ENCODE measurements at places on chromosomes 16 and 17.

- no peak for DNase-seq
Observed at GRCh38 chr17:6286233-6286632, 148.7 kb downstream of the AIPL1 start.

- no peak for DNase-seq
Observed at GRCh38 chr16:5979905-5980550, 882.4 kb upstream of the EEF2KMT start.

GRCh38 chr16:88347656-88348376 is 34.9 kb upstream of the ZNF469 start:
- peak; percentile 12 for DNase-seq

DNA sequence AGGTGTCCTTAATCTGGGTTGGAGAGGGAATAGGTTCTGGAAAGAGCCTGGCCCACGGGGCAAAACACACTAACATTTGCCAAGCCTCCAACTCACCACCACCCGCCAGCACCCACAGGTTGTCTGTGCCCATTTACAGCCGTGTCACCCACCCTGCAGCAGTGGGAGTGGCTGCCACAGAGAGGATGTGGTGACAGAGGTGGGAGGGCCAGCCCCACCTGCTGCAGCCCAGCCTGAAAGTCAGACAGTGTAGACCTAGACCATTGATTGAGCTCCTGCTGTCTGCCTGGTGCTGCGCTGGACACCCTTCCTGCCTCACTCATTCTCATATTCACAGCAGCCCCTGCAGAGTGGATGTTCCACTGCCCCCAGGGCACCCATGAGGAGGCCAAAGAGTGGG is 44.7 kb downstream of the IL21R start:
- peak; percentile 54 for DNase-seq

DNA sequence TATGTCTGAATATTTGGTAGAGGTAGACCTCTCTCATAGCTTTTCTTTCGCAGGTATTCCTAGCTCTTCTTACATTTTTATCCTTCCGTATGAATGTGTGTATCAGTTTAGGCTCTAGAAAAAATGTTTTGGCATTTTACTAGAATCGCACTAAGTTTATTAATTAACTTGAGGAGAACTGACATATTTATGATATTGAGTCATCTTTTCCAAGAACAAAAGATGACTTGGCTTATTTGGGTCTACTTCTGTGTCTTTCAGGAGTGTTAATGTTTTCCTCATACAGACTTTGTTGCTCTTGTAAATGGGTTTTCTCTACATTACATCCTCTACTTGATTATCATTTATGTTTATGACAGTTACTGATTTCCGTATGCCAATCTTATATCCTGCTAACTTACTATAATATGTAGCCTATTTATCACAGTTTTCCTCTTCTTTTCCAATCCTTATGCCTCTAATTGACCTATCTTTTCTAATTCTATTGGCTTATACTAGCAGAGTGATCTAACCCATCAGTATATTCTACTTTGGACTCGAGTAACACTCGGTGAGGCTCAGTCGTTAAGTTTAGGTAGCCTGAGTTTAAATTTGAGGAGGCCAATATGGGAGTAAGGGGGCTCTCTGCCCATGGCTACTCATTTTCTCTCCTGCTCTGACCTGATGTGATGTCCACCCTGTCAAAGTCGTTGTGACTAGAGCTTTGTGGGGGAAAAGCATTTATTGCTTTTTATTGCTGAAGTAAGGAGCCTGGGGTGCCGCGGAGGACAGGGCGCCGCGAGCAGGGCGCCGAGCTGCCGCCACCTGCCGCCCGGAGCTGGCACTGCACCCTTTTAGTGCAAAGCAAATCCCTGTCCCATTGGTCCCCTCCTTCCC is 20.0 kb downstream of the ST6GALNAC1 start:
- DNase-seq: peak; percentile 80

DNA sequence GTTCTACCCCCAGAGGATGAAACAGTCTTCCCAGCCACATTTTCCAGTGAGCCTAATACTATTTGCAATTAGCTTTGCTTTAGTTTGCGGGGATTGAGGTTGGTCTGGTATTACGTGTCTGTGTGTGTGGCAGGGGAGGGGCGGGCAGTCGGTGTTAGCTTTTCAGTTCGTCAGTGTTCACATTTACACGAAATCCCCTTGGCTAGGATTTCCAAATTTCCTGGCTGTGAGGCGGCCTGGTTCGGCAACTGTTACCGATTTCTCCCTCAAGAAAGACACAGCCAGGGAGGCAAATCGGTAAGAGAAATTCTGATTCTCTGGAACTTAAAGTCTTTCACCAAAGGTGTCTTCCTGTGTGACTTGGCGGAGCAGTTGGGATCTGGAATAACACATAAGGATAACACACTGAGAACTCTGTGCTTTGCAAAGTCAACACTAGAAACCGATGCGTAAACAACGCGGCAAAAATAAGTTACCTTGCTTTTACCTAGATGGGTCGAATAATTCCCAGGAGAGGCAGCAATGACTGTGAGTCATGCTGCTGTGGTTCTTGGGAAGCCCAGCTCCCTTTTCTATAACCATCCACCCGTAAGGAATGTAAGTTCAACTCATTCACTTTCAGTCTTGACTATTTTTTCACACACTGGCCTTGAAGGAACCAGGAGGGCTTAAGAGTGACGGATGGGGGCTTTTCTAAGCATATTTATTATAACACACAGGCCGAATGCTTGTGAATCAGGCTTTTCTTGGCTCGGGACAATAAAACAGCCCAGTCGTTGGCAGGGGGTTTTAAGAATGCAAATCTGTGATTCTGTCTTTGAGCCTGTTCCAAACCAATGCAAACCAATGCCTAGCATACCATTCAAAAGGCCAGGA is 24.2 kb downstream of the GPRC5B start:
- no peak for DNase-seq

GRCh38 chr17:16478649-16479048 is 13.3 kb downstream of the LRRC75A start:
- DNase-seq: no peak

DNA sequence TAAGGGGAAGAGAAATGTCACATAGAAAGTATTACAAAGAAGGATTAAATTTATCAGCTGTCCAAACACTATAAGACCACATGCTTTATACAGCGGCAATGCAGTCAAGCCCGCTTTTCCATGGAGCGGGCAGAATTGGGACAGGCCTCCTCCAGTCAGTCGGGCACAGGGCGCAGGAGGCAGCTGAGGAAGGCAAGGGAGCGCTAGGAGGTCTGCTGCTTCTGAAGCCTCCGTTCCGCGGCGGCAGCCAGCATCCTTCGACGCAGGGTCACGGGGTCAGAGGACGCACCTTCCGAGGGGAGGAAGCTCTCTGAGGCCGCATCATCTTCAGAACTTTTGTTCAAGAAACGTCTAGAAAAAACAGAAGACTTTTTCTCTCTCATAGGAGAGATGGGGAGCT is 62.6 kb downstream of the AMFR start:
- DNase-seq: no peak

GRCh38 chr16:28092721-28093384 is 29.3 kb upstream of the GSG1L start:
- DNase-seq: no peak

DNA sequence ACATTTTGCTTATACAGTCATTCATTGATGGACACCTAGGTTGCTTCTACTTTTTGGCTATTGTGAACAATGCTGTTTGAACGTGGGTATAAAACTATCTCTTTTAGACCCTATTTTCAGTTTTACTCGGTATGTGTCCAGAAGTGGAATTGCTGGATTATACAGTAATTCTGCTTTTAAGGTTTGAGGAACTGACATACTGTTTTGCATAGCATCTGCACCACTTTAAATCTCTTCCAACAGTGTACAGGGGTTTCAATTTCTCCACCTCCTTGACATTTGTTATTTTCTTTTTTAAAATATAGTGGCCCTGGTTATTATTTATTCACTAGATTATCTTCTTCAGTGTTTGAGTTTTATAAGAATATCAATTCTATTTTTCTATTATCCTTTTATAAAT is 116.9 kb downstream of the USP22 start:
- no peak for DNase-seq

DNA sequence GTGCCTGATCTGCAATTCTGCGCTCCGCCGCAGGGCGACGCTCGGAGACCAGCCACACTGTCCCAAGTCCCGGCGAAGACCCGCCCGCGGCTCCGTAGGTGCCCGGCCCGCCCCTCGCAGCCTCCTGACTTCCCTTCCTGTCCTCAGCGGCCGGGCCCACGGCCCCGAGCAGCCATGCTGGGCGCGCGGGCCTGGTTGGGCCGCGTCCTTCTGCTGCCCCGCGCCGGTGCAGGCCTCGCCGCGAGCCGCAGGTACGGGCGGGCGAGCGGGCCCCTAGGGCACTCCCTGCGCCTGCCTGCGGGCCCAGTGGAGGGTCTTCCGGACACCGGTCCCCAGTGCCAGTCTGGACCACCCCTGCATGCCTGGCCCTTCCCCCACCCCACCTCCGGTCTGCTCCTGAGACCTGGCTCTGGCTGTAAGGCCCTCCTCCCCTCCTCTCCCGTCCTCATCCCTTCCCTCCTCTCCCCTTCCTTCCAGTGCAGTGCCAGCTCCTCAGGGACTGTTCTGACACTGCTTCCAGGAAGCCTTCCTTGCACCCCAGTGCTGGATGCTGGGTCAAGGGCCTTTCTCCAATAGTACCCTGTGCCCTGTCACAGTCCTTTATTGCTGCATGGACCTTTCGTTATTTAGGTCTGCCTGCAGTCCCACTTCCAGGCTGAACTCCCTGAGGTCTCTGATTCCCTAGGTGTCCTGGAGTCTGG is at the start of gene SPATA20:
SPATA20 (plus strand) TSS at position 140 of the 701 bp plus-strand sequence; CDS start at position 175, 35 bp downstream.
- peak; percentile 88 for DNase-seq

DNA sequence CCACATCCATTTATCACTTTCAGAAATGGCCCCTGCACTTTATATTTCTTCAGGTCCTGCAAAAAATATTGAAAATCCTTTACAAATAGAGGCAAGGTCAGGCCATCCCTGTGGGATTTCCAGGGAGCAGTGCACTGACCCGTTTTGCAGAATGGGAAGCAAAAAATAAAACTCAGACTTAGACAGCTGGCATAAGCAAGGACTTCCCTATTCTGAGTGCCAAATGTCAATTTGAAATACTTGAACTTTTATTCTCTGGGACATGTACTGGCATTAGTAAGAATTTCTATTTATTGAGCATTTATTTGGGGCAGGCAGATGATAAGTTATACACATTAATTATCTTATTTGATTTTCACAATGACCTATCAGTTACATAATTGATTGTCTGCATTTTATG is 32.4 kb downstream of the PRKCB start:
- DNase-seq: no peak

- DNase-seq: no peak
Observed at GRCh38 chr17:46782250-46782953, 36.1 kb downstream of the WNT3 start.

DNA sequence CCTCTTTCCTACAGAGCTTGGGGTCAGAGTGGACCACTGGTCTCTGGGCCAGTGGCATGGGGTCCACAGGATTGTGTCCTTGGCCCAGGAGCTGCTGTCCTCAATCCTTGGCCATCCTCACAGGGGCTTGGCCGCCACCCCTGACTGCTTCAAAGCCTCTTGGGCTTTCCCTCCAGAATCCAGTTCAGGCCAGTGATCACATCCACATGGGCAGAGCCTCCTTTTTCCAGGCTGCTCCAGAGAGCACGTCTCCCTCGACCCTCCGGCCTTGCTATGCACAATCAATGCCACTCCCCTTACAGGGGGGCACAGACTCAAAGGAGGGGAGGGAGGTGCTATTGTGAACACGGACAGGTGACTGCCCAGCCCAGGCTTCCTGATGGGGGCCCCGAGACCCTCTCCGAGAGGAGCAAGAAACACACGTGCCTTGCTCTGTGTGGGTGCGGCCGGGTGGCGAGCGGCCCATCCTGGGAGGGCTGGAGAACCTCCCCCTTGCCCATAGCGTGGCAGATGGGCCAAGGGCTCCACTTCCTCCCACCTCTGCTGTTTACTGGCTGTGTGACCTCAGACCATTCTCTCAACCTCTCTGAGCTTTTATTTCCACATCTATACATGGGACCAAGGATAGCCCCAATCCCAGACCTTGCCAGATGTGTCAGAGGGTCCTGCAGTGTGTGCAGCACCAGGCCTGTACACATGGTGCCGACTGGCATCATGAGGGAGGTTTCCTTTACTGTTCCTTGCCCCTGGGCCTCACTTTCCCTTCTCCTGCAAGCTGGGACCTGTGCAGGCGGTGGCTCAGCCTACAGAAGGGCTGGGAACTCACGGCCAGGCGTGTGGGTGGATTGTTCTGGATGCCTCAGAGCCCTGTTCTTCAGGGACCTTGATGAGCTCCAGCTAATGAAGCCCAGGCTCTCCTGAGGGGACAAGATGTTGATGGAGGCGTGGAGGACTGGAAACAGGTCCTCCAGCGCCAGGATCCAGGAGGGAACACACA is 229.0 kb upstream of the GSE1 start:
- DNase-seq: no peak

DNA sequence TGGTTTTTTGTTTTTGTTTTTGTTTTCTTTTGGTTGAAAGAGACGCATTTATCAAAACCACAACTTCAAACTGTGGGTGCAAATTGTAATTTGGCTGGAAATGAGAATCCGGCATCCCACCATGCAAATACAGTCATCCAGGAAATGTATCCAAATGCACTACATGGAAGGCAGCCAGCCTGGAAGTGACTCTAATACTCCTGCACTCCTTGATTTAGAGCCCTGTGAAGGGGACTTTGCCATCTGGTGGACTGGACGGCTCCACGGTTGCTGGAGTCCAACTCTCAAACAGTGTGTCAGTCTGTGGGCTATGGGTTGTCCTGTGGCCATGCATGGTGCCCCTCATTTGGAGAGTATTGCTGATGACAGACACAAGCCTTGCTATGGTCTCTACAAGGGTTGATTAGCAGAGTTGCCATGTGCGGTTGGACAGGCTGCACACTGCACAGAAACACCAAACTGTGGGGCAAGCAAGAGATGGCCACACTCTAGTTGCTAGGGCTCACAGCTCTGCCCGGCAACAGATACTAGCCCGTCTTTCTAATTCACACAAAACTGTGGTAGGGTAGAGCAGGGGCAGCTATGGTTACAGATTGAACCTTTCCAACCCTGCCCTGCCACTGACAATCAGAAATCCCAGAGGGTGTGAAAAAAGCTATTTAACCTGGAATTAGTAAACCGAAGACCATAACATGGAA is 62.4 kb downstream of the VAT1L start:
- no peak for DNase-seq

GRCh38 chr16:22625967-22626366 is 115.3 kb downstream of the NPIPB5 start:
- DNase-seq: no peak

- DNase-seq: no peak
Observed at GRCh38 chr17:65518256-65518655, 43.2 kb downstream of the AXIN2 start.

- DNase-seq: no peak
Observed at GRCh38 chr17:42894283-42895184, 6.1 kb upstream of the G6PC1 start.

DNA sequence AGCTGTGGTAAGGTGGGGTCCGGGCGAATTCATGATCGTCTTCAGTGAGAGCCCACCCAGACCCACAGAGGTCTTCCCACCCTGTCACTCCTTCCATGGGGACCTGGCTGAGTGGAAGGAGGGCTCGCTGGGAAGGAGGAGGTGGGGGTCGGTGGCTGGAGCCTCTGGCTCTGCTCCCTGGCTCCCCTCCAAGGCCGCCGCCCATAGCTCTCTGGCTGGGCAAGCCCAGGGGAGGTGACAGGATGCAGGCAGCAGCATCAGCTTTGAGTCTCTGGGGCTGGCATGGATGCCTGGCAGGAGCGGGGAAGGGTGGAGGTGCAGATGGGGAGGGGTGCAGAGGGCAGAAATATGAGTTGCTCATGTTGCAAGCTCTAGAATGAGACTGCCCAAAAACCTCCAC is 147.0 kb downstream of the ENGASE start:
- no peak for DNase-seq

GRCh38 chr16:80100186-80100585 is 440.6 kb upstream of the DYNLRB2 start:
- no peak for DNase-seq

Measured in stimulated activated CD4-positive, alpha-beta T cell treated with anti-CD3 and anti-CD28 coated beads, Interleukin-4, amount 100 ng/mL, for 24 hours (primary cell).